ENCODE measurements at places on chromosomes 12 and 14. TPM values are rescaled to one million over a fixed set of nuclear protein-coding genes. Genes with fewer than 3 reads are reported as not detected.

GRCh38 chr14:76654573-76655108, 106.6 kb upstream of the VASH1 start:
- no peaks in the 10 kb centered on the region for H3K36me3 ChIP-seq
- H3K27ac ChIP-seq: no peak overlapping the region
- no peak overlapping the region for H3K4me3 ChIP-seq
- H3K27me3 ChIP-seq: peaks cover 2% of the 10 kb centered on the region
- no peaks in the 10 kb centered on the region for H3K4me1 ChIP-seq
- no peak for DNase-seq

Gene RTN1
- total RNA-seq: 0.05 TPM

GRCh38 chr14:45332360-45332988, 79.5 kb upstream of the MIS18BP1 start:
- H3K27ac ChIP-seq: no peak overlapping the region
- DNase-seq: no peak
- no peak overlapping the region for H3K4me3 ChIP-seq
- H3K27me3 ChIP-seq: no peaks in the 10 kb centered on the region

DNA sequence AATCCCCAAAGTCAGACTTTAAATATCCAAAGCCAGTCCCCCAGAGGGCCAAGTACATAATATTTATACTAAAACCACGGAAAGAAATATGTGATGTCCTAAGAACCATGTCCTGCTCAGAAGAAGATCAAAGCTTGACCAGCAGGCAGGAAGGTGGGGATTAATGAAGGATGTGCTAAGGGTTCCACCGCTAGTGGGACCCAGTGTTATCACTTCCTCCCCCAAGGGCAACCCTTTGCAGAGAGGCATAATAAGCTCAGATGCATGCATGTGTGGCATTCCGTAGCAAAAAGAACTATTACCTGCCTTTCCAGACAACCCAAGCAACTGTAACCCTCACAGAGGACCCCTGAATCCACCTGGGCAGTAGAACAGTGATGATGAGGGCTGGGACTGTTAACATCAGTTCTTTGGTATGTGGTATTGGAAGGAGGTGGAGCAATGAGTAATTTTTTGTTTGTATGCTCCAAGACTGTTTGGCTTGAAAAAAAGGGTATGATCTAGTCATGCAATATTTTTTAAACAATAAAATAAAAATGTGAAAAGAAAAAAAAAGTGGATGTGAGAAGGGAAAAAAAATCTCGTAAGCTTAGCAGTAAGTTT, 71.7 kb upstream of the ETV6 start:
- H3K27me3 ChIP-seq: no peaks in the 10 kb centered on the region
- no peaks in the 10 kb centered on the region for H3K36me3 ChIP-seq
- no peaks in the 10 kb centered on the region for H3K4me1 ChIP-seq

Gene DHRS2
- 1.0 TPM for total RNA-seq

GRCh38 chr12:91866566-91866965, 279.1 kb downstream of the BTG1 start:
- DNase-seq: no peak
- no peak overlapping the region for H3K27ac ChIP-seq
- H3K4me3 ChIP-seq: no peak overlapping the region
- H3K27me3 ChIP-seq: no peaks in the 10 kb centered on the region
- no peaks in the 10 kb centered on the region for H3K4me1 ChIP-seq

Gene KLRD1
- not detected for total RNA-seq

DNA sequence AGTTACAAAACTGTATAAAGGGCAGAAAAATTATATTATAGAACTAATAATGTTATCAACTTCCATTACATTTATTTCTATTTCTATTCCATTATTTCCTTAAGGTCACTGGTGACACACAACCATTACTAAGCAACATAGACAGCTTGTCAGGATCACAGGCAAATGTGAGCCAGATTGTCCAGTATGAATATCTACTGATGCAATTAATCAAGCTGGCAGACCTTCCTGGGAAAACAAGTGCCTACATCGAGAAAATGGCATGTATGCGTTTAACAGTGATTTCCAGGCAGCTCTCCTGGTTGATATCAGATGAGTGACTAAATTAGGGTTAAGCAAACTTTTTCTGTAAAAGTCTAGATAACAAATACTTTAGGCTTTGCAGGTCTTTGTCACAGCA, 36.9 kb upstream of the TSPAN8 start:
- H3K27ac ChIP-seq: no peak overlapping the region
- no peak overlapping the region for H3K4me3 ChIP-seq
- no peak for DNase-seq
- no peaks in the 10 kb centered on the region for H3K27me3 ChIP-seq
- no peaks in the 10 kb centered on the region for H3K4me1 ChIP-seq

- no peak overlapping the region for H3K4me3 ChIP-seq
- peaks cover 6% of the 10 kb centered on the region for H3K27me3 ChIP-seq
- no peaks in the 10 kb centered on the region for H3K36me3 ChIP-seq
- H3K4me1 ChIP-seq: no peaks in the 10 kb centered on the region
These were observed 26.4 kb upstream of the PRMT8 start for GRCh38 chr12:3464561-3464960.

DNA sequence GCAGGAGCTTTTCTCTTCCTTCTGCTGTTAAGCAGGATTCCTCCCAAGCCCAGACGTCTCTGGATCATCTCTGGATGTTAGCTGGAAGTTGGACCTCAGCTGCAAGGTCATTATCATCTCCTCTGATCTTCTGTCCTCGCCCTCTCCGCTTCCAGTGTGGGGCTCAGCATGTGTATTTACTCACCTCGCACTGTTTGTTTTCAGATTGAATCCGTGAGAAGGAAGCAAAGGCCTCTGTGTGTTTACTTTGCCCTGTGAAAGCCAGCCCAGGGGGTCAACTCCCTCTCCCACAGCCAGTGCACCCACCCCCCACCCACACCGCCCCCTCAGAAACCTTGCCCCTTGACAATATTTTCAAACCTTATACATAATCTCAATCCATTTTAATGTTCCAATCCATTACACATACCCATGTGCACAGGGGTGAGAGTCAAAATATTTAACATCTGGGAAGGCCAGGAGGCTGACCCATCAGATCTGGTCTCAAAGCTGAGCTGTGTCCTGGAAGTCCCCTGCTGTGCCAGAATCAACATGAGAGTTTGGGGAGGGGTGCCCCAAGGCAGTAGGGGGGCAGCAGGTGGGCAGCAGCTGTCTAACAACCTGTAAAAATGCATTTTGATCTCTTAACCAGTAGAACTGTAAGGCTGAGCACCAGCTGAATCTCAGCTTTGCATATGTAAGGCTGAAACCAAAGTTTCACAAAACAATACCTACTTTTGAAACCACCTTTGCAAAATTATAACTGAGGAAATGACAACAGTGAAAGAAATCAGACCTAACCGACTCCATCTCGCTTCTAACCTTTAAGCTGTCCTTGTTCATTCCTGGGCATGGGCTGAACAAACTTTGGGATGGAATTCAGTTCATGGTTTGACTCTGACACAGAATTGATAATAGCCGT, 157.9 kb downstream of the ZNF664 start:
- H3K4me1 ChIP-seq: peaks cover 14% of the 10 kb centered on the region
- no peak for DNase-seq
- no peak overlapping the region for H3K4me3 ChIP-seq
- no peaks in the 10 kb centered on the region for H3K27me3 ChIP-seq
- H3K36me3 ChIP-seq: no peaks in the 10 kb centered on the region
- peak overlapping the region; percentile 52 for H3K27ac ChIP-seq

Gene SIVA1
- 100 TPM for total RNA-seq

Gene EML1
- total RNA-seq: 35.3 TPM

Gene IKZF4
- 6.9 TPM for total RNA-seq

- H3K36me3 ChIP-seq: no peaks in the 10 kb centered on the region
- DNase-seq: no peak
- no peak overlapping the region for H3K27ac ChIP-seq
- H3K4me1 ChIP-seq: no peaks in the 10 kb centered on the region
- H3K27me3 ChIP-seq: no peaks in the 10 kb centered on the region
- H3K4me3 ChIP-seq: no peak overlapping the region
These were observed 51.4 kb downstream of the BORCS5 start for GRCh38 chr12:12408265-12408690.

- no peaks in the 10 kb centered on the region for H3K4me1 ChIP-seq
- H3K27me3 ChIP-seq: no peaks in the 10 kb centered on the region
- no peaks in the 10 kb centered on the region for H3K36me3 ChIP-seq
- H3K27ac ChIP-seq: no peak overlapping the region
These were observed 282.3 kb downstream of the CACNA1C start for GRCh38 chr12:2335109-2335508.

DNA sequence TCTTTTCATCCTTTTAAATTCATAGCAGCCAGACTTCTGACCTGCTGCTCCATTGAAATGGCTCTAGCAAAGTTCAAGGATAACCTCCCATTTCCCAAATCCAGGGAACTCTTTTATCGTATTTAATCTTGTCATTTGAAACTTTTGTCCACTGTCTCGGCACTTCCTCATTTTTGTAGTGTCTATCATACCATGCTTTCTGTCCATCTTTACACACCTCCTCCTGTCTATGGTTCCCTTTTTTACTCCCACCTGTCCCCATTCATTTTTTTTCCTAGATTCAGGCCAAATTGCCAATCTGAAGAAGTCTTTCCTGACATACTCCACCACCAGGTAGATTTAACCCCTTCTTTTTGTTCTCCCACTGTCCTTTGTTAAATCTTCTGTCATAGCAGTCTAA, 31.0 kb downstream of the NFYB start:
- H3K4me1 ChIP-seq: no peaks in the 10 kb centered on the region
- no peak overlapping the region for H3K27ac ChIP-seq
- no peaks in the 10 kb centered on the region for H3K36me3 ChIP-seq
- DNase-seq: no peak
- H3K27me3 ChIP-seq: no peaks in the 10 kb centered on the region

Gene ADCY4
- 0.21 TPM for total RNA-seq

DNA sequence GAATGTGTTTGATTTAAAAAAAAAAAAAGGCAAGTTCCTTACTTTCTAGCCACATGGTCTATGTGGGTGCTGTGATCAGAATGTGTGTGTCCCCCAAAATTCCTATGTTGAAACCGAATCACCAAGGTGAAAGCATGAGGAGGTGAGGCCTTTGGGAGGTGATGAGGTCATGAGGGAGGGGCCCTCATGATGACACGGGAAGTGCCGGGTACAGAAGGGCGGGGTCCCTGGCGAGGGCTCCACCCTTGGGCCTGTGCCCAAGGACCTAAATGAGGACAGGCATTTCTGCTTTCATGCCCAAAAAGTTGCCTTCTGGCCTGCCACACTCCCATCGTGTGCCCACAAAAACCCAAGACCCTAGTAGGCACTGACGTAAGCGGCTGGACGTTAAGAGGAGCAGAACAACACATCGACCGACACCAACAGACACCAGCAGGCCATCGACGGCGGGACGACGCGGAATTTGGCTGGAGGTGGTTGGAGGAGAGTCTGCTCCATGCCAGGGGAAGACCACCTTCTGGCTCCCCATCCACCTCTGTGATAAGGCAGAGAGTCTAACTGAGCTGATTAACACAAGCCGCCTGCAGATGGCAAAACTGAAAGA, 211.8 kb downstream of the FOXN3 start:
- no peaks in the 10 kb centered on the region for H3K4me1 ChIP-seq
- H3K36me3 ChIP-seq: no peaks in the 10 kb centered on the region
- H3K4me3 ChIP-seq: no peak overlapping the region
- no peak overlapping the region for H3K27ac ChIP-seq

- no peaks in the 10 kb centered on the region for H3K4me1 ChIP-seq
- DNase-seq: no peak
- H3K36me3 ChIP-seq: no peaks in the 10 kb centered on the region
- H3K4me3 ChIP-seq: no peak overlapping the region
- peaks cover 4% of the 10 kb centered on the region for H3K27me3 ChIP-seq
These were observed 102.4 kb downstream of the TMTC1 start for GRCh38 chr12:29681370-29681769.

DNA sequence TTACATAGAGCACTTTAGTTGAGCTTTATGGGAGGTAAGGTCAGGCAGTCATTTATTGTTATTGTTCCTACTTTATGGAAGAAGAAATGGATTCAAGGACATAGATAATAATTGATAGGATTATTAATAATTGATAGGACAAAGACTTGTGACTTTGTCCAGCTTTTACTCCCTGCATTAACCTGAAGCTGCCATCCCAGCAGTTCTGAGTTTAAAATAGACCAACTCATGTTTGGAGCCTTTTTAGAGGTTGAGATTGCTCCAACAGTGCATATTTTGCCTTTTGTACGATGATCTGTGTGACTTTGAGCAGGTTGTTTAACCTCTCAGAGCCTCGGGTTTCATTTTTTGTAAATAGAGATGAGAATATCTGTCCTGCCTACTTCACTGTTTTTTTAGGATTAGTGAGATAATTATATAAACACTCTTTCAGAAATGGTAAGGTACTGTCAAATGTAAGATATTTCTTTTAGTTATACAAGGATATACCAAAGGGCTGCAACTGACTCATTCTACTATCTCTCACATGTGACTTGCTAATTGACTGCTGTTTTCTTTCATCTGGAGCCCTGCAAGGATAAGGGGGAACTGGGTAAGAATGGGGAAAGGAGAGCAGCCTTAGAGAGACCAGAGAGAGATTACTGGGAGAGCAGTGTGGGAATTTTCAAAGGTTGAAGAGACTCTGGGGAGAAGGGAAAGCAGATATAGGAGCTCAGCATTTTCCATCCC, 15.3 kb downstream of the WDR20 start:
- DNase-seq: no peak
- no peak overlapping the region for H3K4me3 ChIP-seq
- H3K27ac ChIP-seq: no peak overlapping the region
- peaks cover 3% of the 10 kb centered on the region for H3K4me1 ChIP-seq

DNA sequence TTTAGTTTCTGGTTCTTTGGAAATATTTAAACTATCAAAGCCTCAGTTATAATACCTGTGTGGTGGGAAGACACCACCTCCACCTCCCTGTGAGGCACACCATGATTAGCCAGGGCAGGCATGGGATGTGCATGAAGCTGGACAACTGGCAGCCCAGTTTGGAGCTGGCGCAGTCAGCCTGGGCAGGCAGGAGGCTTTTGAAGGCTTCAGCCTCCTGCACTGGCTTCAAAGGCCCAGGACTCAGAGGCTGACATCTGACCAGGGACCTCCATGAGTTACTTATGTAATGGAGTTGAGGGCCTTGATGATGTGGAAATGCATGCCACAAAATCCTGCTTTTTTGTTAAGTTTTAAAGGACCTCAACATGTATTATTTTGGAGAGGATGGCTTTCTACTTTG, 30.3 kb downstream of the C14orf132 start:
- no peak for DNase-seq
- no peak overlapping the region for H3K27ac ChIP-seq

Gene HRK
- 0.44 TPM for total RNA-seq

- peaks cover 49% of the 10 kb centered on the region for H3K27me3 ChIP-seq
- no peak overlapping the region for H3K4me3 ChIP-seq
- no peak overlapping the region for H3K27ac ChIP-seq
These were observed 128.0 kb downstream of the NDUFA12 start for GRCh38 chr12:94875525-94875924.

Gene TAS2R42
- not detected for total RNA-seq

GRCh38 chr14:55513491-55513890, 66.5 kb upstream of the KTN1 start:
- peak overlapping the region; percentile 88 for H3K27ac ChIP-seq
- peaks cover 18% of the 10 kb centered on the region for H3K4me1 ChIP-seq
- no peak overlapping the region for H3K4me3 ChIP-seq
- H3K36me3 ChIP-seq: no peaks in the 10 kb centered on the region
